Right renal cortex interstitium (tissue), 3 donors: ENCODE measurements at places on chromosomes 16 and 17.

- no peak for DNase-seq
These were observed 107.5 kb upstream of the CREBBP start for GRCh38 chr16:3988011-3988410.

DNA sequence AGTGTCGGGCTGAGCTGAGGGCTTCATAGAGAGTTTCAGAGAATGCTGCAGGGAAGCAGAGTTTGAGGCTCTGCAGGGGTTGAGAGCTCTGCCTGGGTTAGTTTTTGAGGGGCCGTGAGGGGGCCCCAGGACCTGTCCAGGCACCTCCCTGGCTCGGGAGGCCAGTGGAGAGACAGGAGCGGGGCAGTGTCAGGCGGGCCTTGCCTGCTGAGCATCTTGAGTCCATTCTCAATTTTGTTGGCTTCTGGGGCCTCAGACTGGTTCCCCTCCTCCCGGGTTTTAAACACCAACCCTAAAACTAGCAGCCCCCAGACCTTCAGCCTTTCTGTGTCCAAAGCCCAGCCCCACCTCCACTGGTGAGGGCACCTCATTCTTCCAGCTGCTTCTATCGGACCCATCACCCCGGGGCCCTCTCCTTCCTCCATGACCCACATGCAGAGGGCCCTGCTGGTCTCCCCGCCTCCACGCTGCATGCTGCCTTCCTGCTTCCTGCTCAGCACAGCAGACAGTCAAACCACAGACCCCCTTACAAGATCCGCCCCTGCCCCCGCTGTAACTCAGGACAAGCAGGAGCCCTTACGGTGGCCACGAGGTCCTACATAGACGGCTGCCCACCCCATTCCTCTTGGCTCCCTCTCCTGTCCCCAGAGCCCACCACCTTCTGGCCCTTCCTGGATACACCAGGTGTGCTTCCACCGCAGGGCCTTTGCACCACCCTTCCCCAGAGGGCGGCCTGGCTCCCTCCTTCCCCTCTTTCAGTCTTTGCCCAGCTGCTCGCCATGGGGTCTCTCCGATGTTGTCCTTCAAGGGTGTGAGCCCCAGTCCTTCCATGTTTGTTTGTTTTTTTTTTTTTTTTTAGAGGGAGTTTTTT lies 3.8 kb downstream of the RNF213 start:
- DNase-seq: no peak

- DNase-seq: no peak
These were observed 668 bp downstream of the SPATA2L start for GRCh38 chr16:89700649-89701424.

- DNase-seq: no peak
These were observed 1231.1 kb downstream of the CDH11 start for GRCh38 chr16:63890723-63891122.

DNA sequence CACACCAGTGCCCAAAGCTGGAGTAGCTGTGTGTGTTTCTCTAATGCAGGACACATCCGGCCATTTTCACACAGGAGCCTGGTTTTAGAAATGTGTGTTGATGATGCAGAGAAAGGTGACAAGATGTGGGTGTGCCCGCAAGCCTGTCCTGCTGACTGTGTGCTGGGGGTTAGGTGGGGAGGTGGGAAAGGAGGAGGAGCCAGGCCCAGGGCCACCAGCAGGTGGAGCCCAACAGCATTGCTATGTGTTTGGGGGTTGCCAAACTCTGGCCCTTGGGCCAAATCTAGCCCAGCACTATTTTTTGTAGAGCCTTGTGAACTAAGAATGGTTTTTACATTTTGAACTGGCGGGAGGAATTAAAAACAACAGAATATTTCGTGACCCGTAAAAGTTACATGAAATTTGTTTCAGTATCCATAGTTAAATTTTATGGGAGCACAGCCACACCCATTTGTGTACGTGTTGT lies 61.7 kb upstream of the LGALS9 start:
- no peak for DNase-seq
